Heart left ventricle (tissue), 16 donors: ENCODE measurements at places on chromosomes 4 and X.

DNA sequence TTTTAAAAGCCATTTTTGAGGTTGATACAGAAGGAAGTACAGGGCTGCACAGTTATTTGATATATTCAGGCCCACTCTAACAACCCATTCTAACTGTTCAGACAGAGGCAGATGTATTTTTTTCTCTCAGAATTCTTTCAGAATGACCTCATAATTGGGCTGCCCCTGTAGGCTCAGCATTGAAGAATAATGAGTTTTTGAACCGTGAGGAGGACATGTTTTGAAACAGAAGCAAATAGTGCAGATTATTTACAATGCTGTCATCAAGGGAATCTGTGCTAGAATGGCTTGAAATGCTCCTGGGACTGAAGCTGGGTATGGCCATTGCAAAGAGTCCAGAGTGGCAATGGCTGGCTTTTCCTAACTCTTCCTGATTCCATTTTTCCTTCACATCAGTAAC is 158.1 kb downstream of the SOX3 start:
- no peak for DNase-seq

DNA sequence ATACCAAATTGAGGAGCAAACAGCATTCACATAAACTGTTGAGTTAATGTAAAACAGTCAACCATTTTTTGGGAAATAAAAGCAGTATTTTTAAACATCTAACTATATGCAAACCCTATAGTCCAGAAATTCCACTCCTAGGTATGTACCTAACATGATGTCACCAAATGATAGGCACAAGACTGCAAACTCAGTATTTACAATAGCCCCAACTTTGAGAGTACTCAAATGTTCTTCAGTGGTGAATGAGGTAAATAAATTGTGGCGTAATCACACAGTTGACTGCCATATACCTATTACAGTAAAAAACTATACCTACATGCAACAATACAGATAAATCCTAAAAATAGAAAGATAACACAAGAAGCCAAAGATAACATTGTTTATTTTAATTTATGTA is 1243.8 kb upstream of the ADGRL3 start:
- DNase-seq = no peak

GRCh38 chr4:151564321-151564720 is 155.3 kb downstream of the FHIP1A start:
- no peak for DNase-seq

DNA sequence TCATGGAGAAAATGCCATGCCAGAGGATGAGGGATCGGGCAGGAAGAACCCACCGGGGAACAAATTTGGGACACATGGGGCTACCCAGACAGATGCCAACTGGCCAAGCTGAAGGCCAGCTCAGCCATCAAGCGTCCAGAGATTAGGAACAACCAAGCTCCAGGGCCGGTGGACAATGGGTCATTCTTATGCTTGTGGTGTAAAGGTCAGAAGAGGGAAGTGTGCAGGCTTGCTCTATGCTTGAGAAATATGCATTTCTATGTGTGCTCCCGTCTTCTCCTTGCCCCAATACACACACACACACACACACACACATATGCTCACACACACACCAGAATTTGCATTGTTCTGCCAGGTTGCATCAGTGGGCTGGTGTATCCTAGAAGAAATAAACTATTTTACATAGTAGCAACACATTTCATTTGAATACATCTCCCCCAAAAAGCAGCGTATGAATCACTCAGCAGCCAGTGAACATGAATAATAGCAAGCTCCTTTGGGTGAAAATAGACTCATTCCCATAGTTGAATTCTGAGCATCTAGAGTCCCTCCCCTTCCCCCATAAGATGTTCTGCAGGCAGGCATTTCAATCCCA is 201.9 kb upstream of the PPARGC1A start:
- DNase-seq = no peak
